ENCODE measurements at places on chromosomes 1 and 21. TPM values are rescaled to one million over a fixed set of nuclear protein-coding genes. Genes with fewer than 3 reads are reported as not detected.

The C1orf146 gene
- 0.37 TPM for polyA plus RNA-seq

The IL22RA1 gene
- polyA plus RNA-seq, result 4.0 TPM

The CYP2J2 gene
- 1.4 TPM for polyA plus RNA-seq

The DMBX1 gene
- polyA plus RNA-seq, result not detected

DNA sequence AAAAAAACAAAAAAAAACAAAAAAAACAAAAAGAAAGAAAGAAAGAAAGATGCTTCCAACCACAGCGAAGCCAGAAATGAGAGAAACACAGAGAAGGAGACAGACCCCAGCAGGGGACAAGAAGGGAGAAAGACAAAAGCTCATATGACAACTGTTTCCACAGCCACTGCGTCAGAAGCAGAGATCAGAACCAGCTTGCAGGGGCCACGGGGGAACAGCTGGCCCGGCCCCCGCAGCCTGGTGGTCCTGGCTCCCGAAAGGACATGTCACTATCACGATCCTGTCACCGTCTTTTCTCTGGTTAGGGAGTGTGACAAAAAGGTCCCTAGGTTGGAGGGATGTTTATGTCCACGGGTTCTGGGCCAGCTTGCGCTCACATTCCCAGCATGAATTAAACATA lies 60.7 kb downstream of the ACOT7 start:
- no peak for DNase-seq

GRCh38 chr1:103496014-103496635 lies 29.4 kb upstream of the RNPC3 start:
- DNase-seq, result no peak

DNA sequence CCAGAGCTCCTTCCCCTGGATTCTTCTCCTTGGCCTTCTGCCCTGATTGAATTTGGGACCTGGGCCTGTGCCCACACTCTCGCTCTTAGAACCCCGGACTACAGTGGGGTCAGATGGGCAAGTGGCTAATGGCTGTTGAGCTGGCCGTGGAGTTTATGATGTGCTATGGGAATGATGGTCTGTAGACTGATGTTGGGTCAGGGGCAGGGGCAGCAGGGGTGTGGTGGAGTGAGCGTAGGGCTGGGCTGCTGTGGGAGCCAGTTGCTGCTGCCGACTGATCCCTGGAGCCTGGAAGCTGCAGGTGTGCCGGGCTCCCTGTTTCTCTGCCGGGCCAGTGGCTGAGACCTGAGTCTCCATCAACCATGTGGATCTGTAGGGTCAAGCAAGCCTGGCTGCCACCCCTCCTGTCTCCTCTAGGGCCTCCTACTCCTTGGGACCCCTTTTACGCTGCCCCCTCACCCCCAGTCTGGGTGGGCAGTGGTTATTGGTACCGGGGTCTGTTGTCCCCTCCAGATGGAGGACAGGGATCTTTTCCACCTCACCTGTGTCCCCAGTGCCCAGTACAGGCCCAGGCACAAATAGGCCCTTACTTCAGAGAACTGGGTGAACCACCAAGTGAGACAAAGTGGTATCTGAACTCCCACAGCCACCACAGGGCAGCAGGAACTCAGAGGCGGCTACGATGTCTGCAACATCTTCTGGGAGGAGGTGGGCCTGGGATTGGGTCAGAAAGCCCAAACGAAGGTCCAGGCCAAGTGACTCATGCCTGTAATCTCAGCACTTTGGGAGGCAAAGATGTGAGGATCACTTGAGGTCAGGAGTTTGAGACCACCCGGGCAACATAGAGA lies 5.1 kb downstream of the PODN start:
- no peak for DNase-seq

All from left kidney (tissue), 8 donors.